MCF 10A (cell line): ENCODE measurements at places on chromosomes 3 and 15.
A peak's percentile ranks its signal among the peaks of the same experiment; 100 is the strongest.

DNA sequence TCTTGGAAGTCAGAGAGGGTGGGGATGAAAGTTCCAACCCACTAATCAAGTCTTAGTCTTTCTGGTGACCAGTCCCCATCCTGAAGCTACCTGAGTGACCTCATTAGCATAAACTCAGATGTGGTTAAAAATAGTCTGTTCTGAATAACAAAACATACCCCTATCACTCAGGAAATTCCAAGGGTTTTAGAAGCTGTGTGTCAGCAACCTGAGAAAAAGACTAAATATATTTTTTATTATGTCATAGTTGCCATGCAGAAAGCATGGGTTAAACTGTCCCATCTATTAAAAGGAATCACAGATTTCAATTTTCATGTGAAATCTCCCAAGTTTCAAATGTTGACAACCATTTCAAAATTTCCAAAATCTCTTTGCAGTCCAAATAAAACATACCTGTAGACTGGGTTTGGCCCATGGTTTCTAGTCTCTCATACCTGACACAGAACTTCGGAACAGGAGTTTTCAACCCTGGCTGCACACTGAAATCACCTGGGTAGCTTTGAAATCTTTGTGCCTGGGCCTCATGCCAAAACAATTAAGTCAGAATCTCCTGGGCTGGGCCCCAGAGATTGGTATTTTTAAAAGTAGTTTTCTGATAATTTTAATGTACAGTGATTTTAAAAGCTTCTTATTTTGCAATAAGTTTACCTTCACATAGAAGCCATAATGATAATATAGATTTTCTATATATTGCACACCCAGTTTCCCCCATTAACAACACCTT is 476.3 kb downstream of the RBMS3 start:
- DNase-seq: peak; percentile 80

GRCh38 chr3:73765878-73766545 is 141.3 kb upstream of the PDZRN3 start:
- DNase-seq: no peak

DNA sequence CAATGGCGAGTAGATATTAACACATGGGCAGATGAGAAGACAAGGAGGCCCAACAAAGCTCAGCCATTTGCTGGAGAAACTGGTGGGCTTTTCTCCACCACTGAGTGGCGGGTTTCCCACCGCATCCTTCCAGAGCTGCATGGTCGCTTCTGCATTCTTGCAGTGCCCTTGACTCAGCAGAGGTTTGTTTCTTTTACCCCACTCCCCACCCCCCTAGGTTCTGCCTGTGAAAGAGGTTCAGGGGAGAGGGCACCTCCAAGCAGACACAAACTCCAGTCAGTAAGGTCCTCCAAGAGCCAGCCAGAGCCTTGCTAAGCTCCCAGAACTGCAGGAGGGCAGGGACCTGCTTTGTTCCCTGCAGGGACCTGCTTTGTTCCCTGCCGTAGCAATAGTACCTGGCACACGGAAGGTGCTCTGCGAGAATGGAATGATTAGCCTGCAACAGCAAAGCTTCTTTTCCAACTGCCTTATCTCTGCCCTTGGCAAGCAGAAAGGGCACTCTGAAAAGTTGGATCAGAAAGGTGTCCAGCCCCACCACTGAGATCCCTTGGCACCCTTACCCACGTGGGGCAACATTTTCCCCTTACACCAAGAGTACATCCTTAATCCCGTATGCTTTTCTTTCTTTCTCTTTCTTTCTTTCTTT is 1.4 kb downstream of the PAQR5 start:
- peak; percentile 18 for DNase-seq

DNA sequence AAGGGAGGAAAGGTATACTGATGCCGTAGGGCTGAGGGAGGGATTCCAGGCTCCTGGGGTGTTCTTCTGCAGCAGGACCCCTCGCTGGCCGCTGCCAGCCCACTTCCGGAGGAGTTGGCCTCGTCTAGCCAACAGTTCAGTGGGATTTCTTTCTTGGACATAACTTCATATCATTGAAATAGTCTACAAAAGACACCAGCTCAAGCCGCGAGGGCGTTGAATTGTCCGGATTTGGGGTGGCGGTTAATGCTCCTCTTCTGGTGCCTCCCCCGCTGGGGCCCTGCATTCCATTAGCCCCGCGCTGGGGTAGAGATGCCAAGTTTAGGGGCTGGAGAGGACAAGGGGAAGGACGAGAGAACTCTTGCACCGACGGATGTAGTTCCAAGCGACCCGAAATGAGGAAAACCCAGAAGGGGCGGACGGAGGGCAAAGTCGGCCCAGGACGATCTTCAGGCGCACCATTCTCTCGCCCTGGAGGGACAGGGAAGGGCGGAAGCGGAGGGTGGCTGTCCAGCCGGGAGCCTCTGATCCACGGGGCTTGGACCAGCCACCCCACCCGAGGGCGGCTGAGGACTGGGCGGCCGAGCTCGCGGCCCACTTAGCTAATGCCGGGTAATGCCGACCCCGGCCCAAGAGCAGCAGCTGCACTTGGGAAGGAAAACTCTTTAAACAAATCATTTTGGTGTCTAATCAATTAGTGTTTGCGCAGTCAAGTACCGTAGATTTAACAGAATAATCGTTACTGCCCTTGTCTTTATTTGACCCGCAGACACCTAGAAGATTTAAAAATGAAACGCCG is 4.7 kb upstream of the ONECUT1 start:
- no peak for DNase-seq

DNA sequence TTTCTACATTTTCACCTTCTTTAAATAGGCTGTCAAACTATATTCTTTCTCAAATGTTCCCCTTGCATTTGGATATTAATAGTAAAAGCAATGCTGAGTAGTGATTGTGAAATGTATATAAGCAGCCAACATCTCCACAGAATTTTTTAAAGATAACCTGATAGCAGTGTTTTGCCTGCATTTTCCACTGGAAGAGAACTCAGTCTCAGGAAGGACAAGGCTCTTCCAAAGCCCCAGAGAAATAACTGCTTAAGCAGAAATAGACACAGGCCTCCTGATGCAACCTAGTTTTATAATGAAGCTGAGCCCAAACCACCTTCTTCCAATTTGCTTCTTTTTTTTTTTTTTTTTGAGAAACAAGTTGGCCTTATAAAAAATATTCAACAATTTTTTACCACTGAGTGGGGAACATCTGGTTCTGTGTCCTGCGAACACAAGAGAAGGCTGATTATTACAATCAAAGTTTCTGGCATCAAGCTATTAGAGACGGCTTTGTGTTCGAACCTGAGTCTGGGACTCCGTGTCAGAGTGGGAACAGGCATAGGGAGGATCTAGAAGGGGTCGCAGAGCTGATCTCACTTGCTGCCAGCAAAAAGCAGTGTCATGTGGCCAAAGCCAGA is 332.5 kb upstream of the TBL1XR1 start:
- no peak for DNase-seq

DNA sequence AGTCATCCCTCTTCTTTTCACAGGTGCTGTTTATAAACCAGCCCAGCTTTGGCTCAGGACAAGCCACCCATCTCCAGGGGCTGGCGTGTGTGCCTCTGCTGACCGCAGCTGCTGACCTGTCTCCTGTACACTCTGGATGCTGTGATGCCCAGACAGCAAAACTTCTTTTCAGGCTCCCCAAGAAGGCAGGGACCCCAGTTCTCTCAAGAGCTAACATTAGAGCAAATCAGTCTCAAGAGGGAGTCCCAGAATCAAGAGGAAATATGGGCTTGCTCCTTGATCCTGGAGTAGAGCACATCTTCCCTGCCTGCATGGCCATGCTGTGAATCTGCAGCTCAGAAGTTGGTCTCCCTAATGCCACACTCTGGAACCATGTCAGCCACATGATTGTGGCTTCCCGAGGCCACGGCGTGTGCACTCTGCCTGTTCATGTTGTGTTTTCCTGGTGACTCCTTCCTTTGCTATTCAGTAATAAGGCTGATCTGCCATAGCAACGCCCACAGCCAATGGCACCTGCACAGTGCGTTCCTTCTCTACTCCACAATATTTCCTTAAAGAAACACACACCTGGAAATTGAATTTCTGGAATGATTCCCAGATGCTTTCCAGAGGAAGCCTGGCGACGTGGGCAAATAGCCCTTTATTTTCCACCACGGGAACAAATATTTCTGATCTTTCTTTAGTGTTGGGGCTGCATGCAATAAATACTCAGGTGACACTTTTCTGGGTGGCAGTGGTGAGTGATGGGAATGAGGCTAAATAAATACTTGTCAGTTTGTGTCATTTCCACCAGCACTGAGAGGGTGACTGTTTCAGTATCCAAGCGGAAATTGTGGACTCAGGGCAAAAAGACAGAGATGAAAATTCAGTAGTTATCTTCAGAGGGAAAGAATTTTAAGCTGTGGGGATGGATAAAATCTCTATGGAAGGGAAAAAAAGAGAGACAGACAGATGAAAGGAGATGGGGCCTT is 21.9 kb upstream of the THSD4 start:
- DNase-seq: peak; percentile 76

DNA sequence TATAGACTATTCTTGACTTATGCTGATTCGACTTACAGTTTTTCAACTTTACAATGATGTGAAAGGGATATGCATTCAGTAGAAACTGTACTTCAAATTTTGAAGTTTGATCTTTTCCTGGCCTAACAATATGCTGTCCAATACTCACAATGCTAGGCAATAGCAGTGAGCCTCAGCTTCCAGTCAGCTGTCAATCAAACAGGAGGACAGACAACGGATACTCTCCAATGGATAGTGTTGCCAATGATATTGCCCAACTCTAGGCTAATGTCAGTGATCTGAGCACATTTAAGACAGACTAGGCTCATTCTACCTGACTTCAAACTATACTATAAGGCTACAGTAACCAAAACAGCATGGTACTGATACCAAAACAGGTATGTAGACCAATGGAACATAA is 55.0 kb upstream of the ZNF280D start:
- DNase-seq: no peak

DNA sequence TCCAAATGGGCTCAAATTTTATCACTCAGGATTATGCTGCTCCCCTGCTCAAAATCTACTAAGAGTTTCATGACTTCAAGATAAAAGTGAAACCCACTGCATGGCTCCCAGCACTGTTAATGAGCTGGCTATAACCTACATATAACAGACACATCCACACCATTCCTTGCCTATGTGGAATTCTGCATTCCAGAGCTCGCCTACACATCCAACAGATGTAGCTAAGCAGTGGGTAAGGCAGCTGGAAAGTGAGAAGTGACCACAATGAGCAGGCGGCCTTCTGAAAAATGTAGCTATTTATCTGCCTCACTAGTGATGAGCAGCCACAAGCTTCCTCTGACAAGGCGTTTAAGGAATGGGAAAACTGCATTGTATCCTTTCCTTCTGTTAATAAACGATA is 92.0 kb upstream of the TRIM42 start:
- no peak for DNase-seq

GRCh38 chr3:188233320-188233719 is 79.4 kb downstream of the LPP start:
- DNase-seq: no peak

DNA sequence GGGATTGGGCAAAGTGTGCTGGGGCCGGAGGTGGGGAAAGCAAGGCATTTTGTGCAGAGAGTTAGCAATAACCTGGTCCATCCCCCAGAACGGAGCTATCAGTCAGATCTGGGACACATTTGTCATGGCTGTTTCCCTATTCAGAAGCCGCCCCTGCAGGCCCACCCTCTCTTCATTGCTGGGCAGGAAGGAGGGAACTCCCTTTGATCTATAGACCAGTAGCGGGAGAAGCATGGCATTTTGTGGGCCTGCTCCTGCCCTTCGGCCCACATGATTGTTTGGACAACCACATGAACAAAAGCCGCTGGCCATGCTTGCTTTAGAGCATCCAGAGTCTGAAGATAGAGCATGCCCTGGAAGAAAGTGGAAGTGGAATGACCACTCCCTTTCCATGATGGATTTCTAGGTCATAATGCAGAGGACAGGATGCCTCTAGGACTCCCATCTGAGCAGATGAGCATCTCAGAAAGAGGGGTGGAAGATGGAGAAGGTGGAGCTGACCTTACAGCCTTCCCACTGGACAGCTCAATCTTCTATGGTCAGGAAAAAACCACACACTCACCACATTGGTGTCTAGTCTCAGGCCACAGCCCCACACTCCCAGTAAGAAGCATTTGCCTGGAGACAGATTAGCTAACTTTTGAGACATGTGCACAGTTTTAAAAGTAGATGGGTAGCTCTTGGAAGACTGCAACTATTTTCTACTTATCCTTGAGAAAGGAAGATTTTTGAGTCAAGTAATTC is 11.9 kb upstream of the LRTM1 start:
- no peak for DNase-seq

DNA sequence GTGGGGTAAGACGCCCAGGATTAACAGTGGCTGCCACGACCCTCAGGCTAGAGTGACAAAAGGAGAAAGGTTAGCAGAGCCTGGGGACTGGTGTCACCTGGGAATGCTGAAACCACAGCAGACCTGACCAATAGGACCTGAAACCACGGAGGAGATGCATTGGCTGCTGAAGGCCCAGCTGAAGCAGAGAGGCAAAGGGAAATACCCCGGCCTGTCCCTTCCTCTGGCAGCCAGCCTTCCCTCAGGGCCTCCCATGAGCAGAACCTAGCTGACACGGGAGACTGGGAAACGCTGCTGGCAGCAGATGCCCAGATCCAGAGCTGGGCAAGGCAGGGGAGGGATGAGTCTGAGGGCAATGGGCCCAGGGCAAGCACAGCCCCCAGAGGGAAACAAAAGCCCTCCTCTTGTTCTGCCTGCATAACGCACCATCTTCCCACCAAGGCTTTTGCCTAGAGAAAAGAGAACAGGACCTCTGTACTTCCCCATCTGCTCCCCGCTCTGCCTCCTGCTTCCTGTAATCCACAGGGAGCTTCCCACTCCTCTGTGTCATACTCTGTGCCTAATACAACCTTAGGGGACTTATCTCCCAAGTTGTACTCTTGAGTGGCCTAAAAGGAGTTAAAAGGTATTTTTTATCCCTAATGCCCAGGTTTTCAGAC is 216.2 kb downstream of the ABHD5 start:
- DNase-seq: no peak

DNA sequence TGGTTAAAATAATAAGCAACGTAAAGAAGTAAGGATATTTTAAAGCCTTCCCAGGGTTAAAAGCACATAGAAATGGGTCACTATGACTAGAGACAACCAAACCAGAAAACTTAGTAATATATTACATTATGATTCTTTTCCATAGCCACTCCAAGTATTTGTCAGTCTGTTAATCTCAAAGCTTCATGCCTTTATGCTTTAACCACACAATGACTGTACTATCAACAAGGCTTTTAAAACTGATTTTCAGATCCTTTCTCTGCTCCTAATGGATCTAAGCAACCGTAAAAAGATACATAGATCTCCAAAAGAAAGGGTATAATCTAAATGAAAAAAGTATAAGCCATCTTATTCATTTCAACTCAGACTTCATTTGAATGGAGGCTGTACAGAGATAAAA is 14.4 kb downstream of the SECISBP2L start:
- DNase-seq: no peak

DNA sequence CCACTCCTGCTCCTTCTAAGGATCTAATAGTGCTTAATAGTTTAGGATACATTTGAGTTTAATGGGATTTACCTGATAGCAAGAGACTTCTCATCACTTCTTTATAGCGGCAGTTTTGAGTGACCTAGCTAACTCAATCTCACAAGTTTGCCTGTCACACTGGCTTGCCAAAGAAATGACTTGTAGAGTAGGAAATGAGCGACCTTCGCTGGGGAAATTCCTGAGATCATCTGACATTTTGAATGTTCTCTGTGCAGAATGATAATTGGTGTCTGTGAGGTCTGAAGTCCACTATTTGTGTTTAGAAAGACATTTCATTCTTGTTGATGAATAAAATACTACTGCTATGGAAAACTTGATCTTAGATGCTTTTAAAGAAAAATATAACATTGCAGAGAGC is 30.3 kb downstream of the SUCLG2 start:
- DNase-seq: no peak
